ENCODE measurements at places on chromosomes 5 and 9. TPM values are rescaled to one million over a fixed set of nuclear protein-coding genes. Genes with fewer than 3 reads are reported as not detected.

RASA1 gene
- total RNA-seq: 44.1 TPM

- no peak for DNase-seq
Measured at GRCh38 chr5:56717253-56717987, 97.9 kb upstream of the MAP3K1 start.

MARCHF11 gene
- not detected for total RNA-seq

DNA sequence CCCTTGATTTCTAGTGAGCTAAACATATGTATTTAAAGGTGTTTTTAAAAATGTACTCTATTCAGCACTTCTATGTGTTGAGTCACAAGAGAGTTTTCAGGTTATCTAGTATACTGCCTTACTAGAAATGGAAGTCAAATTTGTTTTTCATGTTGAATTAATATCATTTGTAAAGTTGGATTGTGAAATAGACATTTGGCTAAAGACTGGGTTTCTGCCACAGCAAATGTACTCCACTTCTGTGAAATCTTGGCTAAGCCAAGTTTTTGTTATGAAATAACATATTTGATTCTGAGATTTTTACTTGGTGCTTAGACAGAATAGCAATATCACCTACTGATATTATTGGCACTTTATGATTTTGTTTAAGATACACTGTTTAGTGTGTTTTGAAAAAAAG lies 106.0 kb downstream of the CWC27 start:
- no peak for DNase-seq

SGCD gene
- 0.84 TPM for total RNA-seq

DNA sequence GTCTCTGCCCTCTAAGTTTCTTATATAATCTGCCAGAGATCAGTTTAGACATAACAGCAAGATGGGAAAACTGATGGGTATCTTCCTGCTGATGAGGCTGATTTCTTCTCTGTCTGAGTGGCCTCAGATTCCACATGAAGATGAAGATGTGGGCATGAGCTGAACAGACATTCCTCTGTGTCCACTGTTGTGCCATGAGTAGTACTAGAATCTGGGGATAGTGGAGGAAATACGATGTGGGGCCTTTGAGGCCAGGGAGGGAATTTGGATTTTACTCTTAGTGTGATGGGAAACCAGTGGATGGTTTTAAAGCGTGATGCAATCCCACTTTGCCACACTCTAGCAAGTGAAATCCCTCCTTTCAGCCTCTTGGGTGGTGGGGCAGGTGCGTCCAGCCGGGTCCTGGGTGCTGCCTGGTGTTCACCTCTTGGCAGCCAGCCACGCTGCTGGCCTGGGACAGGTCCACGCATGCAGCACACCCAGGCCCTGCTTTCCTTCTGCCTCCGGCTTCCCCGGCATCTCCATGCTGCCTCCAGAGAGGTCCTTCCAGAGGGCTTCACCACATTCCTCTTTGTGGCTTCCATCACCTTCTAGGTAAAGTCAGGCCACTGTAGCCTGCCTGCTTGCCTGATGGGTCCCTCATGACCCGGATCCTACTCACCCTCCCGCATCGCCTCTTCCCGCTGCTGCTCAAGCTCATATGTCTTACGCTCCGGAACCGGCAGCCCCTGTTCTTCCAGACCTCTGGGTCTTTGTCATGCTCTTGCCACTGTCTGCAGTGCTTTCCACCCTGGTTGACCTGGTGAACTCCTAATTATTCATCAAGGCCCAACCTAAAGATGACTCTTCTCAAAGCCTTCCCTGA lies 28.1 kb upstream of the SH3PXD2B start:
- no peak for DNase-seq

IL12B gene
- not detected for total RNA-seq

HMCN2 gene
- 1.0 TPM for total RNA-seq

- no peak for DNase-seq
Measured at GRCh38 chr5:17438027-17438426, 60.0 kb upstream of the TAF11L2 start.

GPR150 gene
- total RNA-seq: 0.05 TPM

SLC23A1 gene
- total RNA-seq: not detected

DNA sequence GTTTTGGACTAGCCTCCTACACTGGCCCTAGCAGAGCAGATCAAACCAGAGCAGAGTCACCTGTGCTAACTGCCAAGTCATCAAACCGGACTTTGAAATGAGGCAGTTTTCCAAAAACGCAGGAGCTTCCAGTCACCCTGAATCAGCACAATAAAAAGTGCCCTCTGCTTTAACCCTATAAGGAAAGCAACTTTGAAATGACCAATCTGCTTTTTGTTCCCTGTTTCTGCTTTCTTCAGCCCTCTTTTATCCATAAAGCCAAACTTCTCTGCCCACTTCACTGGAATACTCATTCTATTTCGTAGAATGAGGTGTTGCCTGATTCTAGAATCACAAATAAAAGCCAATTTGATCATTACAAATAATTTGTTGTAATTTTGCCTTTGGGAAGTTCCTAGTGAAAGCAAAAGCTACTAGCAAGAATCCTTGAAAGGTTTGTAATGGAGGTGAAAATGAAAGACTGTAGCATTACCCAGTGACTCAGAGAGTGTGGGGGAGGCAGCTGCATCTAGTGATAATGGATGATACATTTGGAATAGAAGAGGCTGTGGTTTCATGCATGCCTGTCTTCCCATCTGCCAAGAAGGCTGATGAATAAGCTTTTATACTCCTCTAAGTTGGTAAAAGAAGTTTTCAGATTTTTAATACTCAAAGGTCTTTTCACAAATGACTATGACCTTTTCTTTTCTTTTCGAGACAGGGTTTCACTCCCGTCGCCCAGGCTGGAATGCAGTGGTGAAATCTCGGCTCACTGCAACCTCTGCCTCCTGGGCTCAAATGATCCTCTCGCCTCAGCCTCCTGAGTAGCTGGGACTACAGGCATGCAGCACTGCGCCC lies 14.9 kb downstream of the SPAAR start:
- peak; percentile 59 for DNase-seq

RNF183 gene
- total RNA-seq: not detected

GRCh38 chr9:19445452-19445851 lies 36.6 kb downstream of the ACER2 start:
- no peak for DNase-seq

MYORG gene
- total RNA-seq: 8.0 TPM

- peak; percentile 89 for DNase-seq
Measured at GRCh38 chr5:57692582-57693487, 210.2 kb upstream of the ACTBL2 start.

DNA sequence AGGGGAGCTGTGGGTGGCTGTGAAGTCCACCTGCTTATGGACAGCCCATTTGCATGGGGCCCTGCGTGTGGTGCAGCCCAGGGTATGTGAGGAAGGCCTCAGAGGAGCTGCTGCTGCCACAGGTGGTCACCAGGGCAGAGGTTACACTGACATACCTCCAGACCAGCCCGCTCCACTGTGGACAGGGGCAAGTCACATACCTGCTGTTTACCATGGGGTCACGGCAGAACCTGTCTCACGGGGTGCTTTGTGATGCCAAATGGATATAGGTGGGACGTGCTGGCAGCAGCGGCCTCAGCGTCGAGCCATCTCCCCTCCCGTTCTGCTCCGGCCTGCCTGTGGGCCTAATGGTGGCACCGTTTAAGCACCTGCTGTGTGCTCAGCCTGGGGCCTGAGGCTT lies 127.5 kb upstream of the LMX1B start:
- no peak for DNase-seq

UGT3A2 gene
- total RNA-seq: not detected

GRCh38 chr5:143576711-143577484 lies 173.4 kb upstream of the NR3C1 start:
- peak; percentile 29 for DNase-seq

DNA sequence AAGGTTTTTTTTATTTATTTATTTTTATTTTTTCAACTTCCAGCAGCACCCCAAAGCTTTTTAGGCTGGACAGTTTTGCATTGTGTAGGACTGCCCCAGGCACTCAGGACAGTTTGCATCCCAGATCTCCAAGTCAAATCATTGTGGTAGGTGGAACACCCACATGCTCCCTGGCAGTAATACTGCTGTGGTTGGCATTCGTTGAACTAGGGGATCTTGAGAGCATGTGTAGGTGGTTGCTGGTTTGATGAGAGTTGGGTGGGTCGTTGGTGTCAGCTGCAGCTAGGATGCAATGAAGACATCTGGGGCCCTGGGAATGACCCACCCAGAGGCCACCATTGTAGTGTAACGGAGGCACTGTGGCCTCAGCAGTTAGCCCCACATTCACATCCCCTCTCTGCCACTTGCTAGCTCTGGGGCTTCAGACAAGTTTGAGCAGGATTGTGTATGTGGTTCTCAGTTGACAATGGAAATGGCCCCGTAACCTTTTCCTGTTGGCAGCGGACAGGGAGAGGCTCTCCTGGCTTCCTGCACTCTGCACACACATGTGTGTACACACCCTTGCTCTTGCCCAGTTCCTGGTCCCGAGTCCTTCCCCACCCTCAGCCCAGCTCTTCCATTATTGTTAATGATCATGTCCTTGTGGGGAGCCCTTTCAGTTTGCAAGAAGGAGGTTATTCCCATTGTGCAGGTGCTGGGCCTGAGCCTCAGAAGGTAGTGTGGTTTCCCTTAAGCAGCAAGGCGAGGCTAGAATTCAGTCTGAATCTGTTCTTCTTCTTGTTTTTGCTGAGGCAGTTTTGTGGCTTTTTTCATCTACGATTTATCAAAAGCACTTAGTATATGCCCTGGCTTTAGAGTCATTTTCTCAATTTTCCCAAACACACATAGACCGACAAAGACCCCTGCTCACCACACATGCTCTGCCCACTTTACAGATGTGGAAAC lies 46.5 kb downstream of the PPARGC1B start:
- peak; percentile 31 for DNase-seq

PCDHA5 gene
- total RNA-seq: 0.17 TPM
